G401 (cell line): ENCODE measurements at places on chromosomes 5 and 9. TPM values are rescaled to one million over a fixed set of nuclear protein-coding genes. Genes with fewer than 3 reads are reported as not detected.

The SPZ1 gene
- total RNA-seq, result not detected in 2 replicates

The DMGDH gene
- not detected in 2 replicates for total RNA-seq

The SPRY4 gene
- total RNA-seq, result 6.5 and 7.9 TPM in 2 replicates

The IFNA10 gene
- not detected in 2 replicates for total RNA-seq

The C5orf22 gene
- total RNA-seq, result 5.4 and 6.3 TPM in 2 replicates

The DHFR gene
- total RNA-seq, result 108 and 124 TPM in 2 replicates

The ARL14EPL gene
- total RNA-seq, result not detected in 2 replicates

The ACOT12 gene
- not detected in 2 replicates for total RNA-seq
